Bronchial epithelial cell (primary cell): ENCODE measurements at places on chromosomes 2 and 18.

- peak; percentile 90 for DNase-seq
Measured at GRCh38 chr2:23669413-23670244, 257.3 kb downstream of the ATAD2B start.

GRCh38 chr18:79868168-79868784 lies 70.5 kb downstream of the KCNG2 start:
- no peak for DNase-seq

DNA sequence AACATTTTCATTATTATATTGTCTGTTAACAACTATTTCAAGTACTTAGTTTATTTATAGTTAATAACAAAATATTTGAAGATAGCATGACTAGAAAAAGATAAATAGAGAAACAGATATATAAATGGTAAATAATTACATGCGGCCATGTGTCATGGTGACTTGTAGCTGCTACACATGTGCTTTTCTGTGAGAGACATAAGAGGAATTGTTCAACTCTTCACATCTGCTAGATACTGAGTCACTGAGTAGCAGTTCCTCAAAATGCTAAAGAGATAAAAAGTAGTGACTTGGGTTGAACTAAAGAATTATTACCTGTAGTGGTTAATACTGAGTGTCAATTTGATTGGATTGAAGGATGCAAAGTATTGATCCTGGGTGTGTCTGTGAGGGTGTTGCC lies 37.5 kb upstream of the SCN9A start:
- peak; percentile 13 for DNase-seq

DNA sequence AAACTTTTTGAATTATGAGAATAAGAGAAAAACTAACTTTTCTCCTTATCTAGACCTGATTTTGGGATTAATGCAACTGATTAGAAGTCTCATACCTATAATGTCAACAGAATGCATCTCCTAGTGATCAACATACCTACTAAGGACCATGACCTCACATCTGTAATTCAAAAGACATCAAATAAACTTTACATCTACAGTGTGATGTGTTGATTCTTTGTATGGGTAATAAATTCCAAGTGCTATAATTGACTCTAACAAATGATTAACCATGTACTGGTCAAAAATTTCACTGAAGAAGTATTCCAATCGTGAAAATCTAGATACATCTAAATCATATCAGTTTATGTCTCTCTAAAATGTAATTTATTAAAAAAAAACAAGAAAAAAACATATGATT lies 84.5 kb downstream of the STRN start:
- no peak for DNase-seq

DNA sequence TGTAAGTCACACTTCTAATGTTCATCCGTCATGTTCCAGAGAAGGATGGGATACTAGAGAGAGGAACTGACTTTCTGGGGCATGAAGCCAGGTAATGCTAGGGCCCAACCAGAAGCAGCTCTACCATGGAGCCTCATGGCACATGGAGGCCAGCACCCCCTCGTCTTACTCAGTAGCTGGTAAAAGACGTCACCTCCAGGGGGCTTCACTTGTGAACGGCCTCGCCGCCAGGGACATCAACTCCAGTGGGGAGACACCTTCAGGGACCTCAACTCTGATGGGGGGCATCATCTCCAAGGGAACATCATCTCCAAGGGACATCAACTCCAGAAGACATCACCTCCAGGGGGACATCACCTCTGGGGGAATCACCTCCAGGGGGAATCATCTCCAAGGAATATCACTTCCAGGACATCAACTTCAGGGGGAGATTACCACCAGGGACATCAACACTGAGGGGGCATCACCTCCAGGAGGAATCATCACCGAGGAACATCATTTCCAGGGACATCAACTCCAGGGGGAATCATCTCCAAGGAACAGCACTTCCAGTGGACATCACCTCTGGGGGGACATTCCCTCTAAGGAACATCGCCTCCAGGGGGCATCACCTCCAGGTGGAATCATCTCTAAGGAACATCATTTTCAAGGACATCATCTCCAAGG lies 168.4 kb downstream of the NDUFA10 start:
- no peak for DNase-seq

GRCh38 chr2:128414946-128415778 lies 96.5 kb upstream of the HS6ST1 start:
- no peak for DNase-seq

DNA sequence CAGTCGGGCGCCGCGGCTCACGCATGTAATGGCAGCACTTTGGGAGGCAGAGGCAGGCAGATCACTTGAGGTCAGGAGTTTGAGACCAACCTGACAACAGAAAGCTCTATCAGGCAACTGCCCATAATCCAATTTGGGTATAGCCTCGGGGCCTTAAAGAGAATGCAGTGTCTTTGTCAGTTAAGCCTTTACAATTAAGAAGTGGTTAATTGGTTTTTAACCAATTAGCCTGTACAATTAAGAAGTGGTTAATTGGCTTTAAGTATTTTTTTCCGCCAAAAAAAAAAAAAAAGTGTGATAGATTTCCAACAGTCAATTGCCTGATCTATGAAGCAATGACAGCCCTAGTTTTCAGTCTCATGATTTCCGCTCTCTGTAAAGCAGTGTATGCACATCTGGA lies 74.6 kb upstream of the NARS1 start:
- DNase-seq, result no peak

DNA sequence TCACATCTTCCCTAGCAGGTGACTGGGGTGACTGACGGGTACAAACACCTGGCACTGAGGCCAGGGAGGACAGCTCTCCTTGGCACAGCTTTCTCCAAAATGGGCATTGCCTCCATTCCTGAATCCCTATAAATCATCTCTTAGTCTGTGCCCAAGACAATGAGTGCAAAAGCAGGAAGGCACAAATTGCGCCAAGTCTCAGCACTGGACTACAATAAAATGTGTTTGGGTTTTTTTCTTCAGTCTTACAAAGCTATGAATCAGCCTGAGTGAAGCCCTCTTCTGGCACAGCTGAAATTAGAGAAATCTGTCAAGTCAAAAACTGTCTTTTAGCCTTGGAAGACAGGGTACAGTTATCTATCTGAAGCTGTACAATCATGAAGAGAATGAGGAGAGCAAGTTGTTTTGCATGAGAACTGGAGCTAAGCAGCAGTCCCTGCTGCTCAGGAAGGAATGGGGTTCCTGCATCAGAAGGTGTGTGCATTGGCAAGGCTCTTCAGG lies 90.8 kb downstream of the EPB41L3 start:
- no peak for DNase-seq

GRCh38 chr2:176924909-176925534 lies 287.6 kb upstream of the HNRNPA3 start:
- DNase-seq, result no peak

- no peak for DNase-seq
Measured at GRCh38 chr2:201369775-201370174, 12.6 kb upstream of the FLACC1 start.

DNA sequence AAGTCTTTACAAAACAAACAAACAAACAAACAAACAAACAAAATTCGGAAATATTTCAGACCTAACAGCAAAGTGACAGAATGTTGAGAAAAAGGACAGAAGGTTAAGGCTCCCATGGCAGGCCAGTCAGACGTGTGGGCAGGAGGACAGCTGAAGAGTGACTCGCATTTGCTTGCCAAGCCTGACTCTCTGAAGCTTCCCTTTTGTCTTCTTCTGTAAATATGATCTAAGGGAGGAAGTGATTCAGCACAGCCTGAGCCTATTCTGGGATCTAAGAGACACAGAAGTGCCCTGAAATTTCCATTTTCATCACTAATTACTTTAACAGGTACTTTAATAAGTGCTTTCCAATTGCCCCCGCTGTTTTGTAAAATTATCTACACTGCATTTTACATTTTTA lies 134.0 kb upstream of the LYPD1 start:
- DNase-seq, result peak; percentile 73

DNA sequence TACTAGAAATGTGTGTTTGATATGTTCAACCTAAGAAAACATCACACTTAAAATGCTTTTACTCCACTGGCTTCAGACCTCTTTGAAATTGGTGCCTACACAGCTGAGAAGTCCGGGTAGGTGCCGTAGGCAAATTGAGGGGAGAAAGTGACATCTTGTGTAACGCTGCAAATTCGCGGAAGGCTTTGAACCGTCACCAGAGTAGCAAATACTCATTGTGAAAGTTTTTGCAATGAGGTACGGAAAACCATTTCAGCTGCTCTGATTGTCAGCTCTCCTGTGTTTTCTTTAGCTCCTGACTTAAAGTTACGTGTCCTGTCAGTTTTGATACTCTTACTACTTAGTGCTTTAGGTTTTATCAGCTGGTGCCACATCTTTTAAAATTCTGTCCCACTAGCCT lies 224.5 kb downstream of the FAM210A start:
- DNase-seq, result peak; percentile 33

- no peak for DNase-seq
Measured at GRCh38 chr18:58813105-58813504, 51.6 kb upstream of the ZNF532 start.

DNA sequence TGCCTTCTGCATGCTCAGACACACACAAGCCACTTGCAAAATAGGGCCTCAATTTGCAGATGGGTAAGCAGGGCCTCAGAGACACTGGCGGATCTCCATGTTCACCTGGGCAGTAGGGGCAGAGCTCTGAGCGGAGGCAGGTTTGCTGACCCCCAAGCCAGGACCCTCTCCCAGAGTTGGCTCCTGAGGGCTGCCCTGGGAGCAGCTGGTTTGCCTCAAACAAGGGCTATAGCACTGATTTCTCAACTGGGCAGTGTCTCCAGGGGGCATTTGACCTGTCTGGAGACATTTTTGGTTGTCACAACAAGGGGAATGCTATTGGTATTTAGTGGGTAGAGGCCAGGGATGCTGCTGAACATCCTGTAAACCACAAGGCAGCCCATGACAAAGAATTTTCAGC lies 11.6 kb downstream of the GLI2 start:
- DNase-seq, result no peak

DNA sequence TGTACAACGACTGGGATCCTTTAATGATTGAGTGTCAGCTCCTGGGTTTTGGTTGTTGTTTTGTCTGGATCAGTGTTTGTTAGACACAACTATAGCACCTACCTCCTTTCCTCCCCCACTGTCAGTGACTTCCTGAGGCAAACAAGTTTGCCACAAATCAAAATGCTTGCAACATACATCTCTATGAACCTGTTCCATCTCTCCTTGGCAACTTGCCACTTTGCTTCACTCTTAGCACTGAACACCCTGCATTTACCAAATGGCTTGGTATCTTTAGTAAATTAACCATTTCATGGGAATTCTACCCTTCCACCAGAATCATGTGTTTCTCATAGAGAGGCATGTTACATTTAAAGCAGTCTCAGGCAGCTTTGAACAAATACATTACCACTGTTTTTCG lies 301.1 kb upstream of the TANK start:
- DNase-seq, result peak; percentile 23

DNA sequence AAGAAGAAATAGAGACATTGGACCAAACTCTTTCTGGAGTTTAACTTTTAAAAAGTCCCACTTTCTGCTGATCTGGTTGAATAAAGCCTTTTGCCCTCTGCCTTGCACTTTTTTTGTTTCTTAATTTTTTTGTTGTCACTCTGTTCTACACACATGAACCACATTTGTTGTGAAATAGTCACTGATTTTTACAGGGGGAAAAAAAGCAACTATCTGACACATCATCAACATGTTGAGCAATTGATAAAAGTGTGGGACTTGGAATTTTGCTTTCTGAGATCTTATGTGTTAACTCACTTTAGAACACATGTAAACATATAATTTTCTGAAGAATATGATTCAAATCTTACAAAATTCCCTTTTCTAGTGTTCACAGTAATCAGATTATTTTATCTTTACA lies 414.8 kb upstream of the FIGN start:
- peak; percentile 12 for DNase-seq

DNA sequence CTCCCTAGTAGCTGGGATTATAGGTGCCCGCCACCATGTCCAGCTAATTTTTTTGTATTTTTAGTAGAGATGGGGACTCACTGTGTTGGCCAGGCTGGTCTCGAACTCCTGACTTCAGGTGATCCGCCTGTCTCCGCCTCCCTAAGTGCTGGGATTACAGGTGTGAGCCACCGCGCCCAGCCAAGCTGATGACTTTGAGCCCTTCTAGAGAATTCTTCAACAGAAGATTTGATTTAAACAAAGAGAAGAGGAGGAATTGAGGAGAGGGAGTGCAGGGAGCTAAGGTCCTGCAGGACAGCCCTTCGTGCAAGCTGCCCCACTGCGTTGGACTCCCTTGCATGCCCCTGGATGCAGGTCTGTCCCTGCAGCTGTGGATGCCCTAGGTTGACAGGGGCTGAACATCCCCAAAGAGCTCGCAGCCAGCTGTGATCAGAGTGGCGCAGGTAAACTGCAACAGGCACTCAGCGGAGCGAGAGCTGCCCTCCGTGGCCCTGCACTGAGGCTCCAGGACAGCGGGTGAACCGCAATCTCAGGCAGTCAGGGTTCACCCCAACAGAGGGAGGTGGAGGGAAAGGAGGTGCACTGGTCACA lies 13.7 kb downstream of the ADRA2B start:
- DNase-seq, result no peak

DNA sequence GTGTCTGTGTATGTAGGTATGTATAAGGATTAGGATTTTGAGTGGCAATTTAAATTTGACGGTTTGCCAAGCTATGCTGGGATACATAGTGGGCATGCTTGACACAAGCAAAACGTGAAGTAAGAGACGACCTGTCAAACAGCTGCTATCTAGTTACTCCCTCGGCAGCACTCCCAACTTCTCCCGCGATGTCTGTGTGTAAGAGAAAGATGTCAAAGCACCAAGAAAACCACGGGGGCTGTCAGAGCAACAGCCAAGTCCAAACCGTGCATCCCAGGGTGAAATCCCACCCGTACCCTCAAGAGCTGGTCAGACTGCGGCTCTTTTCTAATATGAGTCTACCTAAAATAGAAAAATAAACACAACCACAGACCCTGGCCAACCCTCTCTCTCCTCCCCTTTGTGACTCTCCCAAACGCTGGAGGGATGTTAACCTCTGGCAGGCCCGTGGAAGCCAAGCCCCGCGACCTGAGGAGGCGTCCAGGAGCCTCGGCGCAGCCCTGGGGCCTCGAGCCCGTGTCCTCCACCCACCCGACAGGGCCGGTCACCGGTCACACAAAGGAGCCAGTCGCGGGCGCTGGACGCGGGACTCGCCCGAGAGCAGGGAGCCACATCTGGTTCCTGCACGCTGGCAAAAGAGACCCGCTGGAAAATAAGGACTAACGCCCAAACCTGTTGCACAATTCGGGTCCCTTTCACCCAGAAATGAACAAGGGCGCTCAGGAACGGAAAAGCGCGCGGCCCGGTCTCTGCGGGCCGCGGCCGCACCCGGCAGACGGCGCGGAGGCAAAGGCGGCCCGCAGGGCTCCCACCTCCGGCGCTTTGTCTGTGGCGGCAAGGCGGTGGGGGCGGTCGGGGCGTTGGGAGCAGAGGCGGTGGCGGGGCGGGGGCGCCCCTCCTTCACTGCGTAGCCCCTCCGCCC lies 925 bp downstream of the SESTD1 start:
- peak; percentile 59 for DNase-seq

DNA sequence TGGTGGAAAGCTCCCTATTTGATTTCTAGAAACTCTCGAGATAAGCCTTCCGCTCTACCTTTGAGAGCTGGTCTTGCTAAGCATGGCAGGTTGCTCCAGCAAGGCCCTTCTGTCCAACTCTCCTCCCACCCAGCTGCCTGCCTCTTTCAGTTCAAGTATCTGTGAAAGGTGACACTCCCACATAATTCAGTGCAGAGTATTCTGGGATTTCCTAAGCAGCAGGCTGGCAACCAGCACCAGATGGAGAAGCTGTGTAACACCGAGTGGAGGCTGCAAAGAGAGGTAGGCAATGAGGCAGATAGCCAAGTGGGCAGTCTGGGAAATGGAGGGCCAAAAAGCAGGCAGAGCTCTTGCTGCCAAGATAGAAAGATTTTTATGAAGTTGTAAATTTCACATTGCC lies 88.4 kb upstream of the CAVIN2 start:
- DNase-seq, result no peak
